ENCODE measurements at places on chromosomes 6 and 20.
A peak's percentile ranks its signal among the peaks of the same experiment; 100 is the strongest.

GRCh38 chr6:160315310-160315709 is 32.9 kb upstream of the SLC22A3 start:
- no peak for DNase-seq

GRCh38 chr20:62025832-62026563 is 39.7 kb downstream of the TAF4 start:
- DNase-seq: no peak

DNA sequence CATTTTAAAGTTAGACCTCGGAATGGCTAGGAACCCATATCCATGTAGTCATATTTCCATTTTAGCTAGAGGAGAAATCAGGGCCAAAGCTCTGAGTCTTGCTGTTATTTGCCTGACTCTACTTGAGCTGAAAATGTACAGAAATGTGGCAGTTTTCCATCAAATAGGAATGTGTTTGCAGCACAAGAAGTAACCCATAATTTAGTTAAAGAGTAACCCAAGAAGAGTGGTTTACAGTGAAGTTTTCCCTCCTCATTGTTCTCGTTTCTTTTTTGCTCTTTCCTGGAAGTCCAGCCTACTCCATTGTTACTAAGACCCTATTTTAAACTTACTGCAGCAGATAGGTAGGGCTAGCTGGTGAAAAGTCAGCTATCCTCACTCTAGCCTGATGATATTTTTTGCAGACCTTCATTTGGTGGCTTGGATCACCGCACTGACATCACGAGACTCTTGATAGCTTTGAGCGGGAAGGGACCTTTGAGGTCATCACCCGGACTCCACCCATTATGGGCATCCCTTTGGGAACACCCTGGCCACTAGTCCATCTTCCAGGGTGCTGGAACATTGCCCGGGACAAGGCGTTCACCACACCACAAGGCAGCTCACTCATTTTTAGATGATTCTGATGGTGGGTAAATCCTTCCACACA is 28.0 kb upstream of the ADGRF5 start:
- no peak for DNase-seq

DNA sequence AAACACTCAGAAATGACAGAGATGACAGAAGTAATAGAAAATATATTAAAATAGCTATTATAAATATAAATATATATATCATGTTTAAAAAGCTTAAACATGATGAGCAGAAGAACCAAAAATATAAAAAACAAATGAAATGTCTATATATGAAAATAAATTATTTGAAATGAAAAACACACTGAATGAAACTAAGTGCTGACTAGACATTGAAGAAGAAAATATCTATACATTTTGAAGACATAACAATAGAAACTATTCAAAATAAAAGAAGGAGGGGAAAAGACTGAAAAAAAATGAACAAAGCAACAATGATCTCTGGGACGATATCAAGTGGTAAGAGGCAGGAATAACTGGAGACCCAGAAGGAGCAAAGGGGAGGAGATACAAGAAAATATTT is 76.8 kb downstream of the RNASET2 start:
- DNase-seq: no peak

DNA sequence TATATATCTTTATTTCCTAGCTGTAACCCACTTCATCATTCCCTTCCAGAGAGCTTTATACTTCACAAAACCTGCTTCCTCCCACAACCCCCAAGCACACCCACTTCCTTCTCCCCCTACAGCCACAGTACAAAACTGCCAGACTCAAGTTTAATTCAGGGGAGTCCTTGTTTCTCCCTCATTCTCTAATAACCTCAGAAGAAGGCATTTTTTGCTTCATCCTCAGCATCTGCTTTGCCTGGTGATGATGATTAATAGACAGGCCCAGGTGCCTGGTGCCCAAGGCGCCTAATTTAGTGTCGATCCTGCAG is 414.3 kb downstream of the KIF16B start:
- DNase-seq: no peak

- DNase-seq: no peak
These were observed 116.2 kb upstream of the STMND1 start for GRCh38 chr6:16985513-16986284.

GRCh38 chr6:56040223-56040622 is 164.8 kb upstream of the BMP5 start:
- DNase-seq: no peak

- no peak for DNase-seq
These were observed 44.5 kb downstream of the TIAM2 start for GRCh38 chr6:155039618-155040017.

- DNase-seq: no peak
These were observed 105.9 kb downstream of the CDKAL1 start for GRCh38 chr6:20640181-20640580.

DNA sequence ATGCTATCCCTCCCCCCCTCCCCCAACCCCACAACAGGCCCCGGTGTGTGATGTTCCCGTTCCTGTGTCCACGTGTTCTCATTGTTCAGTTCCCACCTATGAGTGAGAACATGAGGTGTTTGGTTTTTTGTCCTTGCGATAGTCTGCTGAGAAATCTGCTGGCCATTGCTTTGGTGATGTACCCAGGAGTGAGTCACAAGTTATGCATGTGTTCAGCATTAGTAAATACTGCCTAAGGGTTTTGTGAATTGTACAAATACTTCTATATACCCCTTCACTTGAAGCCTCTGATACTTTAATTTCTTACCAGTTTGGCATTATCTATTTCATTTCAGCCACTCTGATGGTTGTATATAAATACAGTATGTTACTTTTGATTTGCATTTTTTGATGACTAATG is 711.3 kb upstream of the GJE1 start:
- DNase-seq: no peak

- no peak for DNase-seq
These were observed 20.6 kb upstream of the ARHGAP18 start for GRCh38 chr6:129730477-129731165.

DNA sequence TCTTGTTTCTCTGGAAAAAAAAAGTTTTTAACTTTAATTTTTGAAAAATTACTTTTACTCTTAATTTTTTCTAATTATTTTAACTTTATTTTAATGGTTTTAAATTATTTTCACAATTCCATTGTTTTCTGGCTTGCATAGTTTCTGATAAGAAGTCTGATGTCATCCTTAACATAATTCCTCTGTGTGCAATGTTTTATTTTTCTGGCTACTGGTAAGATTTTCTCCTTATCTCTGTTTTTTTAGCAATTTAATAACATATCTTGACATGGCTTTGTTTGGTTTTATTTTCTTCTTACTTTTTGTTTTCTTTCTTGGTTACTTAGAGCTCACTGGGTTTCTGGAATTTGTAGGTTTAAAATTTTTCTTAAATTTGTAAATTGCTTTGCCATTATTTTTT is 114.8 kb downstream of the TBXT start:
- no peak for DNase-seq

GRCh38 chr20:24698706-24699206 is 229.3 kb downstream of the SYNDIG1 start:
- no peak for DNase-seq

GRCh38 chr6:33699739-33700138 is 11.8 kb downstream of the UQCC2 start:
- no peak for DNase-seq

DNA sequence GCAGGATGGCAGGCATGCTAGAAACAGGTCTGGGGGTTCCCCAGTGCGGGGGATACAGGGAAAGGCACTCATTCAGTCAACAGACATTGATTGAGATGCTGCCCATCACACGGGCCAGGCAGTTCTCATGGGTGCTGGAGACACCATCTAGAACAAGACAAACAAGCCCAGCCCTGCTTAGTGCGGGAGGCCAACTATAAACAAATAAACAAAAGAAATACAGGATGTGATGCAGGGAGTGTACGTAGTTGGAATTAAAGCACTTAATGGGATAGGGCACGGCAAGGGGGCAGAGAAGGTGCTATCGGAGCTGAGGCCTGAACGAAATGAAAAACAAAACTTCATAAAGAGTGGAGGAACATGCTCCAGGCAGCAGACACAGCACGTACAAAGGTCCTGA is 169.3 kb downstream of the PREX1 start:
- DNase-seq: no peak

- no peak for DNase-seq
These were observed 65.6 kb upstream of the IFNGR1 start for GRCh38 chr6:137284811-137285110.

DNA sequence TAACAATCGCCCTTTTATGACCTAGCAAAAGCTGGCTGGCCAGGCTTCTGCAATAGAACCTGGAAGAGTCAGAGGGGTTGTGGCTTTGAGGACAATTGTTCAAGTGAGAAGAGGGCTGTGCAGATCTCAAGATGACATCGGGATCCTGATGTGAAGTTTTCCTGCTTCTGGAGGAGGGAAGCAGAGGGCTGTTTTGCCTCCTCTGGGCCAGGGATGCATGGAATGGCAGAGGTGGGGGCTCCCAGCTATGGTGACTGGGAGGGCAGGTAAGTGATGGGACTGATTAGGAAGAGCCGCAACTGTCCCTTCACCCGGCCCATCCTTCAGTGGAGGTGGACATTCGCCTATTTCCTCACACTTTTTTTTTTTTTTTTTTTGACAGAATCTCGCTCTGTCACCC is 43.4 kb upstream of the BLCAP start:
- no peak for DNase-seq

- no peak for DNase-seq
These were observed 66.5 kb upstream of the SLC35F1 start for GRCh38 chr6:117840541-117840983.

DNA sequence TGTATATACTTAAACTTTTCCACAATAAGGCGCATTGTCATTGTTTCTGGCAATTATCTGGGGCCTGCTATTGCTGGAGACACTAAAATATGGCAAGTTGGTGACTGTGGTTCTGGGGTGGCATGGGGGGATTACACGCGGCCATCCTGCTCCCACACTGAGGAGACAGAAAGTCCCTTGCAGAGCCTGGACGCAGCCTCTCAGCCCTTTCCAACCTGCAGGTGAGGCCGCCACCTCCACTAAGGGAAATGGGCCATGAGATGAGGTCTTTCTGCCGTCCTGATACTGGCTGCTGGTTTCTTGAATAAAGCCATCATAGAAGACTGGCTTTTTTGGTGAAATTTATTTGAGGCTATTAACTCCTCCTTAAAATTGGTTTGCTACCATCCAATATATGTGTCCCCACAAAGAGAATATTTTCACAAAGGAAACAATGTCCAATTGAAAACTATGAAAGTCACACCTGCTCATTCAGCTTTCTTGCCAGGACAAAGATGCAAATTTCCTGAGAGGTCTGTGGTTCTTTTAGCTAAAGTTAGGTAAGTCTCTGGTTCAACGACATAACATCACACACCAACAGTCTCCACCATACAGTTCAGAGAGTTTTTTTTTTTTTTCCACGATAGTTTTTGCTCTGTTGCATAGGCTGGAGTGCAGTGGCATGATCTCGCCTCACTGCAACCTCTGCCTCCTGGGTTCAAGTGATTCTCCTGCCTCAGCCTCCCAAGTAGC is 13.0 kb downstream of the TXNDC5 start:
- no peak for DNase-seq

DNA sequence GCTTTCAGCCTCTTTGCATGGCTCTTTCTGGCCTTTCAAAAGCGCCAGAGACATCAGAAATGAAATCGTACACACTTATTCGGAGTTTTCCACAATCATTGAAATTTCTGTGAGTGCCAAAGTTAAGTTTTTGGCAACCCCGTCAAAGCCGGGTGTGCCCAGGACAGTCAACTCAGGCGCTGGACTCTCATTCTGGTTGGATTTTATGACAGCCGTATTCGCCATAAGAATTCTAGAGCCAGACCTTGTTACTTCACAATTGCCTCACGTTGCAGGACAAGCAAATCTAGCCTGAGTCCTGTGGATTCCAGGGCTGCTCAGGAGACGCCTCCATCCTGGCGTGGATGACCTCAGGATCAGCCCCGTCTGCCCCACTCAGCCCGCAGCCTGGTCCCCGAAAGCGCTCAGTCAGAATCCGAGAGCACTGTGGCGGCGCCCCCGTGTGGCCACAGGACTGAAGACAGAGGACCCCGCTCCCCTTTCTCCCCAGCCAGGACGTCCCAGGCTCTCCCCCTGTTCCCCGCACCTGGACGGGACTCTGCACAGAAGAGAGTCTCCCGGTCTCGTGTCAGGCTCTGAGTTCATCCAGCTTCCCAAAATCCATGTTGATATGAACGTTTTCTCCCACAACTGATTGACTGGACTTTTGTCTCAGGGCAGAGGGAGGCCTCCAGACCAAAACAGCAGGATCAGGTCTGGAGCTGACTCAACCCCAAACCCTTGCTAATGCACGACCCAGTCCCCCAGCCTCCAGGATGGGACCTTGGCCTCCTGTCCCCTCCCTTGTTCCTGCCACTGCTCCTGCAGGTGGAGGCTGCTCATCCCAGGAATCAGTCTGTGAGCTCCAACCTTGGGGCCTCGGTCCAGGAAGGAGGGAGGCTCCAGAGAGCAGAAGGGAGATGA is 38.2 kb downstream of the MICA start:
- DNase-seq: peak; percentile 79

- DNase-seq: no peak
These were observed 52.7 kb downstream of the VAPB start for GRCh38 chr20:58441723-58442122.

DNA sequence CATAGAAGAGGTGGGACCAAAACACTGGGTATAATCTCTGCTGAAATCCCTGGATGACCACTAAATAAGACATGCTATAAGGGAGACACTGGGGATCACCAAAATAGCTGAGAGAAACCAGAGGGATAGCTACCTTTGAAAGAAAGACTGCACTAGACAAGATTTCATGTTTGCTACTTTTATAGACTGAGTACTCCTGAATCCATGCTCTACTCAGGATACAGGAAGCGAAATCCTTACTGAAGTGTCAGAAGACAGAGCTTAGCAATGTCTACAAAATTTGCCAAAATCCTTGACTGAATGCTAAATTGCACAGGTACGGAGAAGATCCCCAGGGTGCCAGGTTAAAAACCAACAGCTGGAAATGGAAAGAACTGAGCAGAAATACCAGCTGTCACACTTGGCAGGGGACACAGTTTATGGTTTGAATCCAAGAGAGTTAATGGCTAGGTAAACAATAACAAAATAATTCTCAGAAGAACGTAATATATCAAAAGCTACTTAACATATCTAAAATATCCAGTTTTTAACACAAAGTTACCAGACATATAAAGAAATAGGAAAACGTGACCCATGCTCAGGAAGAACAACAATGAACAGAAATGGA is 125.4 kb downstream of the MAN1A1 start:
- no peak for DNase-seq

- DNase-seq: no peak
These were observed 85.3 kb downstream of the DLGAP4 start for GRCh38 chr20:36391456-36391855.

DNA sequence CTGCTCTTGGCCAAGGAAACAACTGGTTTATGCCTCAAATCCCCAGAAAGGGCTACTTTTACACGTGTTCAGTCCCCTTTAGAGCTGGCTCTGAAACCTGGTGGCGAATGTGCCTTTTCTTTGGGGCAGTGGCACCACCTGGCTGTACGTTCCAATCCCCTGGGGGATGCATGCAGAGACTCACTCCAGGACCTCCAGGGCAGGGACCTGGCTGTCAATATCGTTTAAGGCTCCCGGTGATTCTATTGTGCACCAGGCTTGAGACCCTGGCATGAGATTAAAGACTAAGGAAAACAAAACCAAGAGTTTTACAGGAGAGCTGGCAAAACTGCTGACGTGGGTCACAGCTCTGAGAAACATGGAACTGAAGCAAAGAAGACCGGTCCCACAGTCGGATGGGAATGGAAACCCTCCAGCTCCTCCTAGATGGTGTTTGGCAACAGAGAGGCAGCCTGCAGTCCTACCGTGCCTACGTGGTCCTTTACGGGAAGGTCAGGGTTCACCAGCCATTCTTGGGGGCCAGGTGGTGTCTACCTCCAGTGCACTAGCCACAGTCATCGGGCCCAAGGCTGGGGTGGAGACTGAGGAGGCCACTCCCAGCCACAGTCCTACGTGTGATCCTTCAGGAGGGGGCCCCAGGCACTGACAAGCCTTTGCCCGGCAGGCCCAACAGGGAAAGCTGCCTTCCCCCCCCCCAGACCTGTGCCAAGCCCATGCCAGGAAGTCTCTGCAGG is 203.3 kb upstream of the CST7 start:
- DNase-seq: no peak

Measured in activated CD8-positive, alpha-beta memory T cell treated with anti-CD3 and anti-CD28 coated beads for 4 hours (primary cell).